AG04449 (cell line): ENCODE measurements at places on chromosomes 4 and X.

DNA sequence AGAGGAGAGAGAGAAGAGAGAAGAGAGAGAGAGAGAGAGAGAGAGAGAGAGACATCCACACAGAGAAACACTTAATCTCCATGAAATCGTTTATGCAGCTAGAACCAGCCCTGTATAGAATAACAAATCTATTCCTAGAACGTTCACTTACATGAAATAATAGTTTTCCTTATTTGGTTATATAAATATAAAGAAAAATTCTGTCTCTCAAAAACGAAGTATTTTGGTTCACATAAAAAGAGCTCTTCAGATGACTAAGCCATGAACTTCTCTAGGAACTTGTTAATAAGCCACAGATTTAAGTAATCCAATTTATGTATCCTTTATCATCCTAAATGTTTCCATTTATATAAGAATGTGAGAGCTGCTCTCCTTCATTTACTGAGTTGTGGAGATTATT, 1315.1 kb upstream of the PCDH7 start:
- DNase-seq: no peak

DNA sequence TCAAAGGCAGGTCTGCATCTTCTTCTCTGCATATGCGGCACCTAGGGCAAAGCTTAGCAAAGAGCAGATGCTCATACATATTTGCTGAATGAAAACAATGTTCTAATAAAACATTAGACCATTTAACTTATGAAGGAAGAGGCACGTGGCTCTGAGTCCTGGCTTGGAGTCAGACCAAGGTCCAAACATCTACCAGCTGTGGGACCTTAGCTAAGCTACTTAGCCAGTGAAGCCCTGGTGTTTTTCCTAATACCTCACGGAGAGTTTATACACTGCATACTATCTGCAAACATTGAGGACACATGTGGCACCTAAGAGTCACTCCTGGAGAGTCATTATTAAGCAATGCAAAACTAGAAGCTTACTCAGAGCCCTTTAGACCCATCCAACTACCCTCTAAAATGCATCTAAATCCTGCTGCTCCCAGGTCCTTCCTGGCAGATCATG, 9.0 kb downstream of the PDGFC start:
- DNase-seq: peak; percentile 75

DNA sequence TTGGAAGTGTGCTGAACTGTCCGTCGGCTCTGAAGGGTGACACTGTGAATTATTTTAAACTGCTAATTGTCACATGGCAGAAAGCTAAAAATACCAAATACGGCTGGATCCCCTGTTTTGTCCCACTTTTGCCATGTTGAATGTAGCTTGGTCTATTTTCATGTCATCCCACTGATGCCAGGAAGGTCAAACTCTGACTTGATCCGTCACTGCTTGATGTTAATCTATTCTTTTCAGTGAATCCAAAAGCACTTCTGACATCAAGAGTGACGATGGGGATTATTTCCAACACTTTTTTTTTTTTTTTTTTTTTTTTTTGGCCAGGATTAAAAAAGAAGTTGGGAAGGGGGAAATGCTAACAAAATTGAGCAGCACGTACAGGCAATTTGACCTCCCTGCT, 734.6 kb upstream of the TENM3 start:
- DNase-seq: no peak

DNA sequence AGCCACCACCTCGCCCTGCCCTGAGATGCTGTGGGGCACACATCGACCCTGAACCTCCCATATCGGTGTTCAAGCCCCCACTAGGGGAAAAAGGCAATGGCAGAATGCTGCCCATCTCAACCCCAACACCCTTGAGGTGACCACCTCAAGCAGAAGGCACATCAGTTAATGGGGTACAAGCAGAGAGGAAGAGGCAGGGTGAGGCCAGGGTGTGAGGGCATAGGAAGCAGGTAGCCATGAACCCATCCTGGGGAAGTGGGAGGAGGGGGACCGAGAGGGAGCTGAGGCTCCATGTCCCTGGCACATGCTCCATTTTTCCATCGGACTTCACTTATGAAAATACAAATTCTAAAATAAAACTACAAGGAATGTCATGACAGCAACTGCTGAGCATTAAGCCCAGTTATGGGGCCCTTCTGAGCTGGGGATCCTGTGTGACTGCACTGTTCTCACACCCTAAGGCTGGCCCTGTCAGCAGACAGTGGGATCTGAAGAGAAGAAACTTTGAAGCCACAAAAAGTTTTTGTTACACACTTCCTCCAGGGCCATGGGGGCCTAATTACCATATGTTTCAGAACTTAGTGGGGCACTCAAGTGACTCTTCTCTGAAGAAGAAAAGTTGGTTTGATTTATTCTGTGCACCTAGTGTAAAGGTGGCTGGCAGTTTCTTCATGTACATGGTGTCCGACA, 68.2 kb upstream of the FAM241A start:
- DNase-seq: no peak

DNA sequence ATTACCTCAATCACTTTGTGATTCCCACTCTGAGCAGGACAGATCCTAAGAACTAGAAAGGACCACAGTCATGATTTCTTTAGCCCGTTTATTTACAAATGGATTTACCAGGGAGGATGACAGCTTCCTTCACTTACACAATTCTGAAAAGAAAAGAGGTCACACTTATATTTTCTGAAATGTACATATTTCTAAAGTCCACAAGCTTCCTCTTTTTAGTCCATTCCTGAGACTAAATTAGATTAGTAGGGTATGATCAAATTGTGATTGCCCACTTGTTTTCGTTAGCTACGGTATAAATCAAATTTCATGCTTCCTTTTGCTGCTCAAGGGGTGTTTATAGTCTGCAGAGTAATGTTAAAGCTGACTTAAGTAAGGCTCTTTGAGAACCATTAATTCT, 7.6 kb upstream of the AMELX start:
- no peak for DNase-seq

- no peak for DNase-seq
These were observed 29.7 kb downstream of the MANBA start for GRCh38 chr4:102730968-102731533.

- no peak for DNase-seq
These were observed 138.8 kb upstream of the BANK1 start for GRCh38 chr4:101651778-101652177.

DNA sequence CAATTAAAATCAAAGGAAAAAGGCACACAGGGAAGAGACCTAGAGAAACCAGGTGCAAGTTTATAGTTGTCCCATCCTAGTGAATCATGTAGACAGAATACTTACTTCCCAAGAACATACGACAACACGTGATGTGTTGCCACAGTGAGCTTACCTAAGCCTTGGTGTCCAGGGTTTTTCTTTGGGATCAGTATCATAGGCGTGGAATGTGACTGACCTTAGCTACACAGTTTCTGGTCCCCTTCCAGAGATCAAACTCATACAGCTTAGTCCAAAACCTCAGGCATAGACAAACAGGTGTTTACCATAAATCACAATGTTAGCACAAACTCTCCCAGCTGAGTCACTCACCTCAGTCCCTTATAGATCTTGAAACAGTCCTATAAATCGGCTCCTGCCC, 17.7 kb downstream of the SLC25A31 start:
- DNase-seq: no peak
